Foreskin melanocyte (primary cell): ENCODE measurements at places on chromosomes 3 and 15.
A peak's percentile ranks its signal among the peaks of the same experiment; 100 is the strongest.

DNA sequence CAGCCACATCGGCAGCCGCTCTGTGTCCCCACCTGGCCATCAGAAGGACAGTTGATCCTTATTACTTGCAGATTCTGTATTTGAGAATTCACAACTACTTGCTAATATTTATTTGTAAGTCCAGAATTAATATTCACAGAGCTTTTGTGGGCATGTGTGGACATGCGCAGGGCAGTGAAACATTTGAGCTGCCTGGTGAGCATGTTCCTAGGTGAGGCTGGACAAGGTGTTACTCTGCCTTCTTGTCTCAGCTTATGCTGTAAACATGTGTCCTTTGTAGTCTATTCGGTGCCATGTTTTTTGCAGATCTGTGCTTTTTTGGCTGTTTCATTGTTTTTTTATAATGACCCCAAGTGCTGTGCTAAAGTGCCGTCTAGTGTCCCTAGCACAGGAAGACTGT is 15.6 kb downstream of the FAH start:
- DNase-seq, result no peak

DNA sequence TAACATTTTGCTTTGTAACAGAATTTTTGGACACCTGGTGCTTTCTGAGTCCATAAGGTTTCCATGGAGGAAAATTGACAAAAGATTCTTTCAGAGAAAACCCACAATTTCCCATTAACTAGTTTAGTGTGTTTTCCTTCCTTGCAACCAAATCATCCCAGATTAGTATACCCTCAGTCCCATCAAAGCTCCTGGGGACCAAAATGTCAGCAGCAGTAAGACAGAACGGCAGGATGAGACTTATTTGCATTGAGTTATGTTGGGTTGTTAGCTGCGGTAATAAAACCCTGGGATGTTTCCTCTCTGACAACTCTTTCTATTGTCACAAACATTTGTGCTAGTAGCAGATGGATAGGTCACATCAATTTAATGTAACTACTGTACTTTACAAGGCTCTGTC is 32.4 kb upstream of the VPS33B start:
- no peak for DNase-seq

DNA sequence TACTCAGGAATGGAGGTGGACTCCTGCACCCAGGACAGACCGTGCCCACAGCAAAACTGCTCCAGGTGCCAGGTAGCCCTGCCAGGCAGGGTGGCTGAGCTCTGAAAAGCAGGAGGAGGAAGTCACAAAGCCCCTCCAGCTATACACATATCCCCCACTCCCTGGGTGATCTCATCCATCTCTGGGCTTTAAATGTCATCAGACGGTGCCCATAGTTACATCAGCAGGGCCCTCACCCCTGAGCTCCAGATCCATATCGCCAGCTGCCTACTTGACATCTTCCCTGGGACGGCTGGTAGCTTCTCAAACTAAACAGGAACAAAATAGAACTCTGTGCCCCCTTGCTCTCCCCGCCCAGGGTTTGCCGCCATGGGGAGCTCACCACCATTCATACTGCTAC is 87.7 kb downstream of the MEGF11 start:
- no peak for DNase-seq

- no peak for DNase-seq
Observed at GRCh38 chr3:155194973-155195957, 98.2 kb downstream of the STRIT1 start.

GRCh38 chr15:38479266-38479665 is 25.3 kb downstream of the FAM98B start:
- no peak for DNase-seq

DNA sequence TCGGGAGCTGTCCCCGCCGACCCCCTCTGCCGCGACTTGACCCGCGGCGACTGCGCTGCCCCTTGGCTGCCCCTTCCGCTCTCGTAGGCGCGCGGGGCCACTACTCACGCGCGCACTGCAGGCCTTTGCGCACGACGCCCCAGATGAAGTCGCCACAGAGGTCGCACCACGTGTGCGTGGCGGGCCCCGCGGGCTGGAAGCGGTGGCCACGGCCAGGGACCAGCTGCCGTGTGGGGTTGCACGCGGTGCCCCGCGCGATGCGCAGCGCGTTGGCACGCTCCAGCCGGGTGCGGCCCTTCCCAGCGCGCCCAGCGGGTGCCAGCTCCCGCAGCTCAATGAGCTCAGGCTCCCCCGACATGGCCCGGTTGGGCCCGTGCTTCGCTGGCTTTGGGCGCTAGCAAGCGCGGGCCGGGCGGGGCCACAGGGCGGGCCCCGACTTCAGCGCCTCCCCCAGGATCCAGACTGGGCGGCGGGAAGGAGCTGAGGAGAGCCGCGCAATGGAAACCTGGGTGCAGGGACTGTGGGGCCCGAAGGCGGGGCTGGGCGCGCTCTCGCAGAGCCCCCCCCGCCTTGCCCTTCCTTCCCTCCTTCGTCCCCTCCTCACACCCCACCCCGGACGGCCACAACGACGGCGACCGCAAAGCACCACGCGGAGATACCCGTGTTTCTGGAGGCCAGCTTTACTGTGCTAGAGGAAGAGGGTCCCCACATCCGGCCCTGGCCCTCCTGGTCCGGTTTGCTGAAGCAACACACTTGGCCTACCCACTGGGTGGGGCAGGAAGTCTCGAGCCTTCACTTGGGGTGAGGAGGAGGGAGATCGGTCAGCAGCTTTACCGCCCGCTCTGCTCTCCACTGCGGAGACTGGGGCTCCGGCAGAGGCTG is at the start of gene RASSF1:
RASSF1 (minus strand) TSS at position 389 of the 882 bp plus-strand sequence; CDS start at position 358, 31 bp downstream.
- DNase-seq, result no peak

DNA sequence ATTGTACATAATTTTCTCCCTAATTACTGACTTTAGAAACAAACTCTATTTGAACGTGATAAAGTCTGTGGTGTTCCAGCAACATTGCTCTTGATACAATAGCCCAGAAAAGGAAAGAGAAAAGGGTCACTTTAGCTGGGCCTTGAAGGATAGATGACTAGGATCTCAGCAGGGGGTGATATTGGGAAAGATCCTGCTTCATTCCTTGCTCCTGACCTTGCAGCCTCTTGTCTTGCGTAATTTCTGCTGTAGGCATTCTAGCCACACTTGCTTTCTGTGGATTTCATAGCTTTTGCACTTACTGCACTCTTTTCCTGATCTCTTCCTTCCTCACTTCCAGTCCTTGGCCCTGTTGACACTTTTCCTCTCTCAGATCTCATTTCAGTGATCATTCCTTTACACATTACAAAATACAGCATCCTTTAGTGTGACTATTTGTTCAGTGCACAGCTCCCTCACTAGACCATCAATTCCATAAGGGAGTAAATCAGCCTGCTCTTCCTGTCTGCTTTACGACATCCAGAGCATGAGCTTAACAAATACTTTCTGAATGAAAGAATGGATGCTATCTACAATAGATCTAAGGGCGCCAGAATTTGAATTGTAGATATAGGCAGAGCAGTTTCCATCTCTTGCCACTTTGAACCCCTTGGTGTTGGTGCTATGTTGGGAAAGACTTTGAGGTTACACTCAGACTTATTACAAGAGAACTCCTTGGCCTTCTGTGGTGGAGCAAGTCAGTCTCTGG is 559.6 kb upstream of the MDFIC2 start:
- no peak for DNase-seq

- DNase-seq, result no peak
Observed at GRCh38 chr3:12323237-12323636, 34.4 kb downstream of the PPARG start.

DNA sequence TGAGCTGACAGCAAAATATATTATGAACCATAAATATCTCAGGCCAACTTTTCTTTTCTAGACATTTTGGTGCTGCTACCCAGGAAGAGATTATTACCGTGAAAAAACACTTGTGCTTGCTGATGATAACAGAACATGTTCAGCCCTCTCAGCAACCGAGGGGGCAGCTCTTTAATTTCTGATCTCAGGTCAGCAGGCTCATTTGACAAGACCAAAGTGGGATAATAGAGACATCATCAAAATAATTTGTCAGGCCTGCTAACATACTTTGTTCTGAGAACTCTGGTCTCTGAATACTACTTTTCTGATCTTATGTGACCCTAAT is 645.9 kb upstream of the KCNMB2 start:
- DNase-seq, result no peak

GRCh38 chr3:47016934-47017435 is 37.5 kb downstream of the NBEAL2 start:
- DNase-seq, result no peak

GRCh38 chr3:39088889-39089288 is 18.5 kb downstream of the GORASP1 start:
- no peak for DNase-seq

- no peak for DNase-seq
Observed at GRCh38 chr3:23710555-23710954, 95.2 kb upstream of the UBE2E1 start.

DNA sequence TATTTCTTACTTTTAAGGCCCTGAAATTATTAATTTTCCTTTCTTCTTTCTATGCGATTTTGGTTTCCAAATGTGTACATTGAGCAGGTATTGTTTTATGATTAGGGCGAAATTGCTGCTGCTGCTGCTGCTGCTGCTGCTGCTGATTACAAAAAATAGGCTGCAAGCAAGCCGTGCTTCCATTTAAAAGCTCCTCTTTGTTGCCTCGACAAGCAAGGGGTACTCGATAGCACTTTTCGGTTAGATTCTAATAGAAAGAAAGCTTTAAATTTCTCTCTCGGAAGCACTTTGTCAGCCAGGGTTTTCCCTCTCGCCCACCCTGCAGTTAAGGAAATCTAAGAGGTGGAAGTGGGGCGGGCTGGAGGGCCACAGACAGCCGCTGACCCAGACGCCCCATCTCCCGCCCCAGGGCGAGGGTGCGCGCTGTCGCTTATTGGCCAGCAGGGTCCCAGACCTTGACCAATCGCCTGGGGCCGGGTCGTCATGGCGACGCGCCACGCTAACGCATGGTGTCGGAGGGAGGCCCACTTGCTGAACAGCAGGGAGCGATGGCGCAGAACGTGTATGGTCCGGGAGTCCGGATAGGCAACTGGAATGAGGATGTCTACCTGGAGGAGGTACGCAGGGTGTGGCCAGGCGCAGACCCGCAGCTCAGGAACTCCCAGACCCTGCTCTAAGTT is at the start of gene CFAP161:
CFAP161 (plus strand) TSS at position 489 of the 680 bp plus-strand sequence; CDS start at position 549, 60 bp downstream.
- peak; percentile 73 for DNase-seq

DNA sequence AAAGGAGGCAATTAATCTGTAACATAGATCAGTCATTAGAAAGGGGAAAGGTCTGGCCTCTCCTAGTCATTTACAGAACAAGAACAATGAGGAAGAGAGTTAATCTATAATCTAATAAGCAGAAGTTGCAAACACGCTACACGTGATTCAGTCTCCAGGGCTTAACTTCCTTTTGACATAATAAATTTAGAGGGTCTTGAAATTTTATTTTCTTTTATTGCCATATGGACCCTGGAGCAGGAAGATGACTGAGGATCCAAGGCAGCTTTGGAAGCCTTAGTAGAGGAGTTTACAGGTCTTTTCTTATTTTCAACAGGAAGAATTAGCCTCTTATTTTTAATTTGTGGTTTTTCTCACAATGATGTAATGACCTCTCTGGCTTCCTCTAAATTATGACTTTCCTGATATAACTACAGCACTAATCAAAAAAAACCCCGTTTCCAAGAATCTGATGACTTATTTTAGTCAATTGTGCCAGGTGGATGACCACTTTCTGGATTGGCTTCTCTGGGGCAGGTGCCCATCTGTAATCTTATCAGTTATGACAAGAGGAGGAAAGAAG is 32.2 kb downstream of the ADGRG7 start:
- no peak for DNase-seq

- DNase-seq, result no peak
Observed at GRCh38 chr3:10502185-10502880, 3.1 kb downstream of the ATP2B2 start.

GRCh38 chr15:99486371-99487336 is 79.1 kb upstream of the MEF2A start:
- DNase-seq, result peak; percentile 33

DNA sequence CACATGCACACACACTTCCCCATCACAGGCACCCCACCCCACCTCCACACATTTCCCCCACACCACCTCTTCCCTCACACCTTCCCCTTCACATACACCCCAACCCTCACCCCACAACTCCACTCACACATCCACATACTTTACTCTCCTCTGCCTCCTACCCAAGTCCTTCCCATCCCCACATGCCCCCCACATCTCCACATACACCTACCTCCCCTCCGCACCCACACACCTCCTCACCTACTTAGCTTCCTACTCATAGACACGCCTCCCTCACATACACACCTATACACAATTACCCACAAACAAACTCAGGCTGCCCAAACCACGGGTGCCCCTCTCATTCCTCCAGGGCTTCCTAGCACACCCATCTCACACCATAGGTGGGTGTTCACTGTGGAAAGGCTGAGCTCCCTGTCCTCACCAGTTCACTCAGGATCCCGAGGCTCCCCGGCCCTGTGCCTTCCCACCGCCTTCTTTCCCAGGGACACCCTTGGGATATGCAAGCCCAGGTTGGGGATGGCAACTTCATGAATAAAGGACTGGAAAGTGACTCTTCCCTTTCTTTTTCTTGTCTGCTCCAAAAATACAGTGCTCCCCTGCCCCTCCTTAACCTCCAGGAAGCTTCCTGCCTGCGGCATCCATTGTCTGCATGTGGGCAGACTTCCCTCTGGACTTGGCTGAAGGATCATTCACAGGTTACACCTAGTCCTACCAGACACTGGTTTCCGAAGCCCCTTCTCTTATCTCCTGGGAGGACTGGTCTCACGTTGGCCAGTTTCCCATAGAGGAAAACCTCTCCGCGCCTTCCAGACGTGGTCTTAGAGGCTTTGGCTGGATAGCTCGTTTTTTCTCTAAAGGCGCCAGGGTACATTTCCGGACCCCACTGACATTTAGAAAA is 61.5 kb downstream of the SLCO2A1 start:
- DNase-seq, result no peak

GRCh38 chr15:26744894-26745293 is 28.0 kb downstream of the GABRB3 start:
- DNase-seq, result no peak

- DNase-seq, result no peak
Observed at GRCh38 chr3:6504347-6504746, 356.6 kb upstream of the GRM7 start.

DNA sequence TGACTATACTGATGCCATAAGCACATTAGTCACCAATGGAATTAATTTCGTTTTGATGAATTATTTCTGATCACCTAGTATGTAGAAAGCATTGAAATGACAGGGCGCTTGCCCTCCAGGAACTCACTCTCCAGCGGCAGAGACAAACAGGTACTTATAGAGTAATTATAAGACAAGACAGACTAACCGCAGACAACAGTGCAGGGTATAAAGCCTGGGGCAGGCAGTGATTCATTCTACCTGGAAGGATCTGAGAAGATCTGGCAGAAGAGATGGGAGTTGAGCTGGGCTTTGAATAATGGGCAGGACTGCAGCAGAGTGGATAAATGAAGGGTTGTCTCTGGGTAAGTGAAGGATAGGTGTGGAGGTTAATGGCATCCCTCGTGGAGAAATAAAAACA is 331.8 kb downstream of the FGF12 start:
- DNase-seq, result no peak

- DNase-seq, result no peak
Observed at GRCh38 chr3:193114431-193115340, 126.3 kb upstream of the PLAAT1 start.

DNA sequence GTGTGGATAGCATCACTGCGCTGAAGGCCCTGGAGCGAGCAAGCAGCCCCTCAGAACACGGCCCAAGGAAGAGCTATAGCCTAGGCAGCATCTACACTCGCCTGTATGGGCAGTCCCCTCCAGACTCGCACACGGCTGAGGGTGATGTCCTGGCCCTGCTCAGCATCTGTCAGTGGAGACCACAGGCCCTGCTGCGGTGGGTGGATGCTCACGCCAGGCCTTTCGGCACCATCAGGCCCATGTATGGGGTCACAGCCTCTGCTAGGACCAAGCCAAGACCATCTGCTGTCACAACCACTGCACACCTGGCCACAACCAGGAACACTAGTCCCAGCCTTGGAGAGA is 20.5 kb downstream of the ATRIP start:
- DNase-seq, result no peak
